Cerebellar cortex (tissue), 1 donor: ENCODE measurements at places on chromosomes 4 and X.

- no peak for DNase-seq
Measured at GRCh38 chrX:131703646-131704045, 159.8 kb downstream of the OR13H1 start.

GRCh38 chr4:110170861-110171260 is 27.6 kb downstream of the ELOVL6 start:
- DNase-seq: no peak

DNA sequence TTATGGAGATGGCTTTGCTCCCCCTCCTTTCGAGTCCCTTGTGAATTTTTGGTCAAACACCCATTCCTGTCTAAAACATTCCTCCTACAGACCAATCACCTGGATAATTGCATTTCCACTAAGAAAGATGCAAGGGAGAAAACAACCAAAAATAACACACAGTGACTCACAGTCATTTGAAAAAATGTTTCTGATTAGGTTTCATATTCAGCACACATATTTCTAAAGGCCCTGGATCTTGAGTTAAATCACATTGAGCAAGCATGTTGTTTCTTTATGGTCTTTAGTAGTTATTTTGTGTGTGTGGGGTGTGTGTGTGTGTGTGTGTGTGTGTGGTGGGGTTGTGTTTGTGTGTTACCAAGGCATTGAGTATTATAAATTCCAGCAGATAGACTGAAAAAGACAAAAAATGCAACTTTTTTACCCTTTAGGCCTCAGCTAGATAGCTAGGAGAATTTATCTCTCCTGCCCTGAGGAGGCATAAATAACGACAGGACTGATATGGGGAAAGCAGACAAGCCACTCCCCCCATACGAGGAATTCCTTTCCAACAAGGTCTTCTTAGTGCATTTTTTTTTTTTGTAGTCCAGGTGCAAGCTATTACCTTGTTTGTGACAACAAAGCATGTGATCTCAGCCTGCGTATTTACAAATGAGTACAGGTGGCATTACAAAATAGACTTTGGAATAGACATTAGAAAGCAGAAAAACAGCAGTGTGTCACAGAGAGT is 265.4 kb upstream of the ADGRL3 start:
- DNase-seq: no peak

GRCh38 chr4:30002341-30002740 is 717.8 kb upstream of the PCDH7 start:
- no peak for DNase-seq

DNA sequence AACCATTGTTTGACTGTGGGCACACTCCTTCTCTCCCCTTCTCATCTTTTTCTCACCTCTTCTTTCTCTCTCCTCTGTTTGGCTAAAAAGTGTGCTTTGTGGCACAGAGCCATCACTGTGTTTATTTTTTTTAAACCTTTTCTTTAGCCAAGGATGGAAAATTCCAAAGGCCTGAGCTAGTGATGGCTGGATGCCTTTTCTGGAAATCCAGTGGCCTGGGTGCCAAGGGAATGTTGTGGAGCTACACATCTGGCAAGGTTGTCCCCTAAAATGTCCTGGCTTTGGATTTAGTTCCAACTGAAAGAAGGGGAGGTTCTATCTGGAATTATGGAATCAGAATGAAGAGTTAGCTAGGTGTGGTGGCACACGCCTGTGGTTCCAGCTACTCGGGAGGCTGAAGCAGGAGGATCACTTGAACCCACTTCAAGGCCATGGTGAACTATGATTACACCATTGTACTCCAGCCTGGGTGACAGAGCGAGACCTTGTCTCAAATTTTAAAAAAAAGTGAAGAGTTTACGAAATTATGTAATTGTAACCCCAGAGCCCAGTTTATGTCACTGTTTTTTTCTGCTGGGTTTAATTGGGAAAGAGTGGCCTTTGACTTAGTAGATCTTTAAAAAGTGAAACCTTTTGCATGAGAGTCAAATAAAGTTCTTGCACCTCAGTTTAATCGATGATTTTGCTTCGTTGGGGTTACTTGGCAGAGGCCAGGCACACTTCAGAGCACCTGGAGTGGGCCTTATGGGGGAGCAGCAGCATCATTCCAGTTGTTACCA is 17.7 kb downstream of the DOCK11 start:
- no peak for DNase-seq

- DNase-seq: peak; percentile 75
Measured at GRCh38 chr4:4859325-4859798, at the start of gene MSX1. TSS of gene MSX1 (plus strand) at chr4:4859665. CDS start at chr4:4859900, 235 bp downstream.
